ENCODE measurements at places on chromosomes 5 and 9.
A peak's percentile ranks its signal among the peaks of the same experiment; 100 is the strongest.

DNA sequence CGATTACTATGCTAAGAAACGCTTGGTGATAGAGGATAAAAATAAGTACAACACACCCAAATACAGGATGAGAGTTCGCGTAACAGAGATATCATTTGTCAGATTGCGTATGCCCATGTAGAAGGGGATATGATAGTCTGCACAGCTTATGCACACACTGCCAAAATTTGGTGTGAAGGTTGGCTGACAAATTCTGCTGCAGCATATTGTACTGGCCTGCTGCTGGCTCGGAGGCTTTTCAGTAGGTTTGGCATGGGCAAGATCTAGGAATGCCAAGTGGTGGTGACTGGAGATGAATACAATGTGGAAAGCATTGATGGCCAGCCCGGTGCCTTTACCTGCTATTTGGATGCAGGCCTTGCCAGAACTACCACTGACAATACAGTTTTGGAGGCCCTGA lies 208.4 kb downstream of the PDZD2 start:
- no peak for DNase-seq

DNA sequence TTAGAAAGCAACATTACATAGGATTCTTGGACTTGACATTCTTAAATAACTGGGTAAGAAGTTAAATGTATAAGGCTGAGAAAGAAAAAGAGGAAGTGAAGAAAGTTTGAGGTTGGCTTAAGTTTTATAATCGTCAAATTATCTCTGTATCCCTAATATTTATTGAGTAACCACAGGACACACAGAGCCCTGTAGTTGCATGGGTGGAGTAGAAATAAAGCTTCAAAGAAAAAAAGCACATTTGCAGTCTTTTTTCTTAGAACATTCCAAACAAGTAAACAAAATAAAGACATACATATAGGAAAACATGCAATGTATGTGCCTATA lies 137.0 kb downstream of the CCDC192 start:
- DNase-seq: no peak

- DNase-seq: no peak
These were observed 107.3 kb upstream of the SPIN1 start for GRCh38 chr9:88280816-88281382.

DNA sequence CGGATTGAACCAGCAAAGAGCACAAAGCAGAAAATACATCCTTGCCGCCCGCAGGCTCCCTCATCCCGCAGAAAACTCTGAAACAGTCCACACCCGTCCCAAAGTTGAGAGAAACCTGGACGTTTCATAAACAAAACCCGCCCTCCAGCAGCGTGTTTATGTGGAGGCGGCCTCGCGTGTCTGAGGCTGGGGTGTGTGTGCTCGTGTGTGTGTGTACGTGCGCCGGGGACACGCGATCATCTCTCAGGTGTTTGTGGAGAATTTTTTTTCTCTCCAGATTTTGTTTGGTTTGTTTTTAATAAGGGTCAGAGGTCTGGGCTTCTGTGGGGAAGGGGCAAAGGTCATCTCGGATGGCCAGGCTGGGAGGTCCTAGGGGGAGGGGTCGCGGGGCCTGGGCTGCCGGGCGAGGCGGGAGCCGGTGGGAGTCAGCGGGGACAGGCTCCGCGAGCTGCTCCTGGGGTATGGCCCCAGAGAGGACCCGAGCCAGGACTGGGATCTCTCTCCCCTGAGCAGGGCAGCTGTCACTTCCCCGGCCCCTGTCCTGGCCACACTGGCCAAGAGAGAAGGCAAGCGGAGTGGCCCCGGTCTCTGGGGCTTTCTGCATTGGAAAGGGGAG lies 206.4 kb downstream of the C9orf50 start:
- DNase-seq: peak; percentile 28

DNA sequence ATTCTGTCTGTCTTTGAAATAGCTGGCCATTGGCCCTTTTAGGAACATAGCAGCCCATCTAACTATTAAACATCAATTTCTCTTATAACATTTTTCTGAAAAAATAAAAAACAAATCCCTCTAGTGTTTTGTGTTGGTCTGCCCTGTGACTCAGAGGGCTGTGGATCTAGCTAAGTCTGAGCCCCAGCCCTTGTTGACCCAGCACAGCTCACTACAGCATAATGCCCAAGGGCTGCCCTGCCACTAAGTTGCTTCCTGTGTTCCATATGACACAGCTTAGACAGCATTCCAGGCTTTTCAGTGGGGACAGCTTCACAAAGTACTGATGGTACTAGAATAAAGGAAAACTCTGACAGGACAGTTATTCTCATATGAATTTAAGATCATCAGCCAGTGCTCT lies 136.0 kb downstream of the SCAMP1 start:
- no peak for DNase-seq

GRCh38 chr5:133430095-133430494 lies 182.2 kb downstream of the FSTL4 start:
- no peak for DNase-seq
